ENCODE measurements at places on chromosomes 3 and 15.

GRCh38 chr15:37252530-37252929 lies 152.2 kb upstream of the MEIS2 start:
- DNase-seq, result no peak

- DNase-seq, result no peak
These were observed 12.2 kb downstream of the GBE1 start for GRCh38 chr3:81749265-81749664.

GRCh38 chr3:10702961-10703740 lies 112.9 kb upstream of the SLC6A11 start:
- no peak for DNase-seq

GRCh38 chr15:80780416-80781221 lies 1.4 kb downstream of the CEMIP start:
- no peak for DNase-seq

DNA sequence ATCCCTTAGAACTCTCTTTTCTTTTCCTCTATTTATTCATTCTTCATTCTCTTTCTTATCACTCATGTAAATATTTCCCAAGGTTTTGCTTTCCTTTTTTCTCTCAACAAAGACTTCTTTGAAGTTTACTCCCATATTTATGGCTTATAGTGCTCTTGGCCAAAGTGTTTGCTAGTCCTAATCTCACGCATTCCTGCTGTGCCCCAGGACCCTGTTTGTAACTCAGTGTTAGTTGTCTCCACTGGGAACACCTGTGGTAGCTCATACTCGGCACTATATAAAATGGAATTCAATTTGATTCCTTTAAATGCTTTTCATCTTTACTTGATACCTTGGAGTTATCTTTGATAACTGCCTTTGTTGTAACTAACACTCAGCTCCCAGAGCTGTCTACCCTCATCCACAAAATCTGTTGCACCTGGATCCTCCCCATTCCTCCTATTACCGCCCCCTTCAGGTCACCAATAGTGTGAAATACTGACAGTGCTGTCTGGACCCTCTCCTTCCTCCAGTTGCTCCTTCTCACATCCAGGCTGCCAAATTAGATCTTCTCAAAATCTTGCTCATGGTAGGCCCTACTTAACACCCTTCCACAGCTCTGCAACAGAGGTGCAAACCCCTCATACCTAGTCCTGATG lies 76.8 kb downstream of the TIGIT start:
- no peak for DNase-seq

- no peak for DNase-seq
These were observed 619.2 kb downstream of the DIPK2A start for GRCh38 chr3:144590854-144591253.

- no peak for DNase-seq
These were observed 4.3 kb downstream of the RBP1 start for GRCh38 chr3:139534992-139535879.

GRCh38 chr3:25448750-25449692 lies 21.0 kb downstream of the RARB start:
- DNase-seq, result no peak

DNA sequence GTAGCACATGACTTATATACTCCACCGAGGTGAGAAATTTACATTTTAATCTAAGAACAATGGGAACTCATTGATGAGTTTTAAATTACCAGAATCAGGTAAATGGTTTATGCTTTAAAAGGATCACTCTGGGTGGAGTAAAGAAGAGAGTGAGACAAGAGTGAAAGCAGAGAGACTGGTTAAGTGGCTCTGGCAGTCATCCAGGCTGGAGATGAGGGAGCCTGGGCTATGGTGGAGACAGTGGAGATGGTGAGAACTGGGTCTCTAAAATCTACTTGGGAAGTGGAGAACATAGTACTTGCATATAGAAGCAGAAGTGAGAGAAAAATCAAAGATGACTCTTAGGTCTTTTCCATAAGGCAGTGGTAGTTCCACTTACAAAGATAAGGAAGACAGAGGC lies 37.1 kb upstream of the SLC25A36 start:
- DNase-seq, result no peak

- DNase-seq, result no peak
These were observed 247.4 kb upstream of the SATB1 start for GRCh38 chr3:18672561-18672960.

- DNase-seq, result peak; percentile 62
These were observed at the start of gene LPP for GRCh38 chr3:188154014-188154808. LPP (plus strand) TSS chr3:188154157; CDS start chr3:188406121, 251,964 bp downstream.

DNA sequence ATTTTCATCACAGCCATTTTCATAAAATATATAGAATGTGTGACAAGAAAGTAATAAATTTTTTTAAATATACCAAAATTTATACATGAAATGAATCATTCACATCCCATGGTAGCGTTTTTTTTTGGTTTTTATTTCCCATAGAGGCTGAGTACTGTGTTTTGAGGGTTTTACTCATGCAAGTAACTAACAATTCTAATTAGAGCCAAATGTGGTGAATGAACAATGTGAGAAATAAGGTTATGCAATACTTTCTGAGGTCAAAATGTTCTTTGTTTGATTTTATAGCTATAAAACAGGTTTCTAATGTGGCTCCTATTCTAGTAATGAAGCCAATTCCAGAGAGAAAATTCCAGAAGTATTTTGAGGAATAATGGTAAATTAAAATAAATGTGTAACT lies 386.8 kb downstream of the TBC1D5 start:
- no peak for DNase-seq

GRCh38 chr15:49044002-49044401 lies 2.2 kb downstream of the SECISBP2L start:
- DNase-seq, result no peak

- DNase-seq, result no peak
These were observed 5.8 kb downstream of the HEXA start for GRCh38 chr15:72369964-72370363.

DNA sequence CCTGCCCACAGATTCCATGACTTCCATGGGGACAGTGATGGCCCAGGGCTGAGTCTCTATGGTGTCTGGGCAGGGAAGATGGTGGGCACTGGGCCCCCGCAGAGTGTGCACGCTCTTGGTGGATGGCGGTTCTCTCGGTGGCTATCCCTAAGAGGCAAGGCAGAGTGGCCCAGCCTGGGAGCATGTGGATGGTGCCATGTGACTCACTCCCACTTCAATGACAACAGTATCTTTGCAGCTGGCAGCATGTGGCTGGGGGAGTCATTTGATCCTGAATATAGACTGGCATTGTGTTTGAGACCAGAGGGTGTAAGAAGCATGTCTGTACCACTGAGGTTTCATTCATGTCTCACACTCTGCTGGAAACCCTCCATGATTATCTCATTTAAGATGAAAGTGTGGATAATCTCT lies 101.2 kb downstream of the CORO2B start:
- no peak for DNase-seq

- no peak for DNase-seq
These were observed 37.3 kb downstream of the ATP2B2 start for GRCh38 chr3:10467904-10468612.

- no peak for DNase-seq
These were observed 14.8 kb upstream of the RBP2 start for GRCh38 chr3:139491027-139491700.

- DNase-seq, result no peak
These were observed 85.5 kb downstream of the FLNB start for GRCh38 chr3:58093574-58094195.

GRCh38 chr3:94374439-94375161 lies 311.7 kb downstream of the NSUN3 start:
- DNase-seq, result no peak

GRCh38 chr15:92324101-92324963 lies 69.3 kb upstream of the ST8SIA2 start:
- no peak for DNase-seq

GRCh38 chr3:71416876-71417275 lies 166.7 kb downstream of the FOXP1 start:
- DNase-seq, result no peak

GRCh38 chr3:59872128-59872527 lies 822.3 kb upstream of the CFAP20DC start:
- DNase-seq, result no peak

- no peak for DNase-seq
These were observed 26.1 kb downstream of the FMN1 start for GRCh38 chr15:33168444-33168843.

DNA sequence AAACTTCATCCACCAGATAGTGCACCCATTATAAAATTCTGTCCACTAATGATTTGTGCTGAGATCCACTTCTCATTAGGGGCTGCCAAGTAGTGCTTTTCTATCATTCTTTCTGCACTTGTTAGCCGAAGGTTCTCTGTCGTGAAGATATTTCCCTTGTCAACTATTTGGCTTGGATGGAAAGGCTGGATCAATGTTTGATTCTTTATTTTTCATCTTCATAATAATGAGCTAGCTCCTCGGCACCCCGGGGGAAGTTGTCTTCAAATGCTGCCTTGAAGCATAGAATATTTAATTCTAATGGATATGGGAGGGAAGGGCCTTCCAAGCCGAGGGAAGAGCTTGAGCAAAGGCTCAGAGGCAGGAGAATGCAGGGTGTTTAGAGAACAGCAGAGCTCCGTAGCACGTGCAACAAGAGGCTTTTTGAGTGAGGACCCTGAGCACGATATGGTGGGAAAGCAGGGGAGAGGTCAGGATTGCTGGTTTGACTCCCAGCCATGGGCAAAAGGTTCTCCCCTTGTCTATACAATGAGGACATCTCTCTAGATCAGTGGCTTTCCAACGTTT lies 16.3 kb upstream of the MUC20 start:
- DNase-seq, result no peak

- DNase-seq, result no peak
These were observed 44.7 kb downstream of the CEP152 start for GRCh38 chr15:48766196-48766595.
